ENCODE measurements at places on chromosomes 11 and 22.

- no peak for DNase-seq
Observed at GRCh38 chr11:132427611-132428010, 1057.2 kb downstream of the NTM start.

GRCh38 chr11:44725016-44725685, 1.6 kb upstream of the TSPAN18 start:
- no peak for DNase-seq

DNA sequence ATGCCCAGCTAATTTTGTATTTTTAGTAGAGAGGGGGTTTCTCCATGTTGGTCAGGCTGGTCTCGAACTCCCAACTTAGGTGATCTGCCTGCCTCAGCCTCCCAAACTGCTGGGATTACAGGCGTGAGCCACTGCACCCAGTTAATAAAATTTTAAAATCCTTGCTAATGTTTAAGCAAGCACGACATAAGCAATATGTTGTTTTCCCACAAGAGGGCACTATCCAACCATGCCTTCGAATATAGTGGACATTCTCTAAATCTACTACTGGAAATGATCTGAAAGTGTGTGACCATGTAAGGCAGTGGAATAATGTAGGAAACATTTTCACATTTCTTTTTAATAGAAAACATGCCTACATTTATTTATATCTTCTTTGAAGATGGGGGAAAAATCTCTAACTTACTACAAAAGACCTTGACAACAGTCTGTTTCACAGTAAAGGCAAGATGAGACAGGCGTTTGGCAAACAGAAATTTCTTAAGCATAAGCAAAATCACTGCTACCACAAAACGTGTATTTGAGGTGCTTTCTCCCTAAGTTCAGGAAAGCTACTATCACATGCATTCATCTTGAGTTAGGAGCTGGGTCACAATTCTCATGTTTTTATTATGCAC, 38.2 kb downstream of the PITPNB start:
- DNase-seq, result no peak

DNA sequence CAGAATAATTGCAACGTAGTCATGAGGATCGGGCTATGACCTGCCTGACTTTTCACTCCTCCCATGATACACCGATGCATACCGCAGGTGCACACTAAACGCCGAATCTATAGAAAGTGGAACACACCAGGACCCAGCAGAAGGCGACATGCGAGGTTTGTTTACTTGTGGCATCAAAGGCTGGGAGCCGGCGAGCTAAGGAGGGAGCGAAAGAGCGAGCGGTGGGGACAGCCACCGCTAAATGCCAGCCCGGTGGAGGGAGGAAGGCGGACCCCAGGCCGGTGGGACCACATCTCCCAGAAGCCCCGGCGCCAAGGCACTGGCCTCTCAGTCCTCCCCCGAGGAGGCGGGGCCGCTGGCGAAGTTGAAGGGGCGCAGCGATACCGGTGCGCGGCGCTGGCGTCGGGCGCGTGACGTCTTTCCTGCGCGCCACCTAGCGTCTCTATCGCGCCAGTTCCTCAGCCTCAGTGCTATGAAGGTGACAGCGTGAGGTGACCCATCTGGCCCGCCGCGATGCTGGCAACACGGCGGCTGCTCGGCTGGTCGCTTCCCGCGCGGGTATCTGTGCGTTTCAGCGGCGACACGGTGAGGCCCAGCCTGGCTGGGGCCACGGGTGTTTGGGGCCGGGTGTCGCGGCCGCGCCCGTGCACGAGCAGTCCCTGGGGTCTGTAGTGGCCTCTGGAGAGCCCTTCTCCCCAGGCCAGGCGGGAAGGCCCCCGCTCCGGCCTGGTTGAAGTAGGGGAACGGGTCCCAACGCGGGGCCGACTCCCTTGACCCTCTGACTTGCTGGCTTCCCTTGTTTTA, at the start of gene NDUFV1:
TSS of gene NDUFV1 (plus strand) at position 445 of the 804 bp plus-strand sequence. CDS start at position 514, 69 bp downstream.
- peak; percentile 97 for DNase-seq

DNA sequence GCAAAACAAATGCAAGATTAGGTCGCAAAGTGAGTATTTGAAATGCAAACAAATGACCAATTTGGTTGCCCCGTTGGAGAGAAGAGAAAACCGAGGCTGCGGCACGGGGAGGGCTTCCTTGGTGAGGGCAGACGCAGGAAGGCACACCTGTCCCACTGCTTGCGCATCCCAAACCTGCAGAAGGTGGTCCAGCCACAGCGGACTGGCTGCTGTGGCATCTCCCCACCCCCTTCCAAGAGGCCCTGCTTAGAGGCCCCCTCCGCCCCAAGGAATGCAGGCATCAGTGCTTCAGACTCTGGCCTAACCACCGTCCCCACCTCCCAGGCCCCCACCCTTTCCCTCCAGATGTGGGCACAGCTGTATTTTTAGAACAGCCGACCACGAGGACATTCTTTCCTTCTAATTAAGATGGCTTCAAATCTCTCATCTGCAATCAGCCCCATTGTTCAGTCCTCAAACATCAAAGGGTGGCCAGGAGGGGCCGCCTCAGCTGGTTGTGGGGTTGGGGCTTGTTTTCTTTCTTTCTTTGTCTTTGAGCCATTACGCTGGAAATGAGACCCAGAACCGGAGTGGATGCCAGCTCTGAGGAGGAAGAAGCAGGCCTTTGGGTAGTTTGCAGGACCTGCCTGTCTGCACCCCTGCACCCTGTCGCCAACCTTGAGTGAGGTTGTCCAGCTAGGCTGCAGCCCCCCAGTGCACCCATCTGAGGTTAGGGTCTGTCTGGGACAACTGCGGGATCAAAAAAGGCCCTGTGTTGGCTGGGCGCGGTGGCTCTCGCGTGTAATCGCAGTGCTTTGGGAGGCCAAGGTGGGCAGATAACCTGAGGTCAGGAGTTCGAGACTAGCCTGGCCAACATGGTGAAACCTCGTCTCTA, 9.4 kb upstream of the DERL3 start:
- no peak for DNase-seq

DNA sequence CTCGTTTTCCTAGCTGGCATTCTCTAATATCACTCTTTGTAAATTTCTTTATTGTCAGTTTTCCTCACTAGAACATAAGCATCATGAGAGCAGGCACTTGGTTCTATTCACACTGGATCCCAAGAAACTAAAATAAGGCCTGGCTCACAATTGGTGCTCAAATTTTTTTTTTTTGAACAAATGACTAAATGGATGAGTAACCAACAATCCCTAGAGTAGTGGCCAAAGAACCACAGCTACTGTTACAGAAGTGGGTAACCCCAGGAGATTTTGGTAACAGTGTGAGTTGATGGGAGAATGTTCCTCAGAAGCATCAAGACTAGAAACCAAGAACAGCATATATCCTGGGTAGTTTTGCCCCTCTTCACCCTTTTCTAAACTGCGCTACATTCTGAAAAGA, 572.6 kb downstream of the INSC start:
- no peak for DNase-seq

DNA sequence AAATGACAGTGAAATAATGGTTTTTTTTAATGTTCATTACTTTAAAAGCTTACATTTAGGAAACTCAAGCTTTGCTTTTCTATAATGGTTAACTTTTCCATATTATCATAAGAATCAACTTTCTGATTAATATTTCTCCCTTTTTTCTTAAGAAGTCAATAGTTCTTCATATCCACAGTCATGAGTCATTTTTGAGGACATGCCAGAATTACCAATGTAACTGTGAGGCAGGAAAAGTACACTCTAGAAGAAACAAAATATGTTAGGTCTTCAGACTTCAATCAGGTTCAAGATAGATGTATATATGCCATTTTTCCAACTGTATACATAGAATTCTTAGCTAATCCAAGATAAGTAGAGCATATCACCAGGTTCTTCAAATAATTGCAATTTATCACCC, 10.9 kb downstream of the MS4A6A start:
- DNase-seq, result no peak

- DNase-seq, result no peak
Observed at GRCh38 chr11:102267609-102268008, 49.7 kb upstream of the BIRC3 start.

- no peak for DNase-seq
Observed at GRCh38 chr22:39665229-39665628, 94.7 kb downstream of the CACNA1I start.

DNA sequence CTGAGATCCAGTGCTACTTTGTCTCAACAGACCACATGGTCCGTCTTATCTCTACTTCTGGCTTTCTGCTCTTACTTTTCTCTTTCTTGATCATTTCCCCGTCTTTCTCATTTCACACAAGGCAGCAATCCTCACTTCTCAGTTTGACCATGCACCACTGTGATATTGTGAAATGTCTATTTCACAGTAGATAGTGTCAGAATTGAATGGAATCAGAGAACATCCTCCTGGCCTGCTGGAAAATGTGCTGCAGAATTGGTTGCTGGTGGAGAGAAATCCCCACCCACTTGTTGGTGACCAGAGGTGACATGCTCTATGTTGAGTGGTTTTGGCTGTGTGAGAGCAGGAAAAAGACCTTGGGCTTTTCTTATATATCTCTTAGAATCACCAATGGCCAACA, 57.8 kb upstream of the RCN1 start:
- DNase-seq, result no peak

DNA sequence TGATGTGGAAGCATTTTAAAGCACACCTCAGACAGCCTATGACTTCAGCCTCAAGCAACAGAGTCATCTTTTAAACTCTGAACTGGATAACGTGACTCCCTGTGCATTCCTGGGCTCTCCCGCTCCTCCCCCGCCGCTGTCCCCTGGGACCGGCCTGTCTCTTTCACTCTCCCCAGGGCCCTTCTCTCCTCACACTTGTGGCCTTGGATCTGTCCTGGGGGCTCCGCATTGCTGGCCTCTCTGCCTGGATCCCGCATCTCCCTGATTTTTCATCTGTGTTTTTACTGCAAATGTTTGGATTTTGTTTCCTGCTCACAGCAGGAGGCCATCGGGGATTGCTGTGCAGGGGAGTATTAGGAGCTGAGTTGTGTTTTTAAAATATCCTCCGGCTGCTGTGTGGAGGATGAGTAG, 15.4 kb downstream of the C11orf24 start:
- DNase-seq, result no peak

DNA sequence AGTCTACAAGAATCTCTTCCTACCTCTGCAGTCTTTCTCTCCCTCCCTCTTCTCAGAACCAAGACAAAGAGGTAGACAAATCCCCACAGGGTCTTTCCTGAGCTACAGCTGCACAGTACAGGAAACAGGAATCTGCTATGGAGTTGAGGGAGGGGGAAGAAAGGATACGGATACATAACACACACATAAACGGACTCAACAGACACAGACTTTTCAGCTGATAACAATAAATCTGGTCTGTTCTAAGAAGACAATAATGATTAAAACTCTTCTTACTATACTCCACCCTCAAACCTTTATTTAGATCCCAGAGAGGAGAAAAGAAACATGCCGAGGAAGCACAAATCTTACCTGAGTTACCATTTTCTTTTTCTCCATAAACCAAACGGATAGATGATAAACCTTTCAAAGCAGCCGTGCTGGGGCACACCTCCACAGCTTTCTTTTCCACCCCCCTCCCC, 122.2 kb downstream of the APOL5 start:
- DNase-seq, result no peak

DNA sequence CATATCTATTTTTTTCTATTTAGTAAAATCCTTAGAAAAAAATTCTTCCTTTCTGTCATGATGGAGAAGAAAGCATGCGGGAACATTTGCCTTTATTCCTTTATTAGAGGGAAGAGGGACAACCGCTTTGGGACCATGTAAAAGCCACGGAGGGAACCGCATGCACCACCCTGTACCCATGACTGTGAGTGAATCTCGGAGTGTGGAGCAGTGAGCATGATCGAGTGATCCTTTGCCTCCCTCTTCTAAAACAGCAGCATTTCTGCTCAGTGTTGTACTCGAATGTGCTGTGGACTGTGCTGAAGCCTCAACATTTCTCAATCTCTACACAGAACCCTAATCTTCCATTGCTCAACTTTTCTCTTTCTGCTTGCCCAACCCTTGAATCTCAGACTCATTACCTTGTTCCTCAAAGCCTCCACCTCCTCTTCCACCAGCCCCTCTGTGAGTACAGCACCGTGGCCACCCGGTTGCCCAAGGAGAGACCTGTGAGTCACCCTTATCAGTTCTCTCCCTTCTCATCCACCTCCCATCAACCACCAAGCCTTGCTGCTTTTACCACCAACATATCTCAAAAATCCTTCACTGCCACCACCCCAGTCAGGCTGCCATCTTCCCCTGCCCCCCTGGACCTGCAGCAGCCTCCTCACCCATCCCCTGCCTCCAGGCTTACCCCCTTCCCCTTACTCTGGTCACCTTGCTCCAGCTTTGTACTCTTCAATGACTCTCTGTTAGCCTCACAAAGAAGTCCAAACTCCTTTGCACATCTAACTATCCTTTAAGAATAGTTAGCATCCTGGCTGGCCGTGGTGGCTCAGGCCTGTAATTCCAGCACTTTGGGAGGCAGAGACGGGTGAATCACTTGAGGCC, 103.1 kb downstream of the NAT10 start:
- DNase-seq, result no peak

GRCh38 chr11:2074266-2074825, 64.8 kb downstream of the IGF2 start:
- DNase-seq, result no peak

DNA sequence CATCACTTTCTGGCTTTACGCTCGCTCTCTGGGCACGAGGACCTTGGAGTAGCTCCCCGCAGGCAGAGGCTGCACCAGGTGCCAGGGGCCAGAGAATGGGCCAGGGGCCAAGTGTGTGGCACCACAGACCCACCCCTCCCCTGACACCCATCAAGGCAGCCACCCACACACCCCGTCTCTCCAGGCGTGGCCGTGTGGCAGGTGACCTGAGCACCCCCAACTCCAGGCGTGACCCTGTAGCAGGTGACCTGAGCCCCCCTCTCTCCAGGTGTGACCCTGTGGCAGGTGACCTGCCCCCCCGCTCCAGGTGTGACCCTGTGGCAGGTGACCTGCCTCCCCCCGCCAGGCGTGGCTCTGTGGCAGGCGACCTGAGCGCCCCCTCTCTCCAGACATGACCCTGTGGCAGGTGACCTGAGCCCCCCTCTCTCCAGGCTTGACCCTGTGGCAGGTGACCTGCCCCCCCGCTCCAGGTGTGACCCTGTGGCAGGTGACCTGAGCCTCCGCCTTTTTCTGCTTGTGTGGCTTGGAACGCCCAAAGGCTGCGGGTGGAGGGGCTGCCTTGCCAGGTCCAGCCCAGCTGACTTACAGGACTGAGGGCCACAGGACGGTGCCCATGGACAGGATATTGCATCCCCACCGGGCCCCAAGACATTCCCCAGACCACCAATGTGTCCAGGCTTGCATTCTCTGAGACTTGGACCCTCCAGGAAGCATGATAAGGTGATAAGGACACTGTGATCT, 667.2 kb downstream of the BRD1 start:
- DNase-seq, result no peak

DNA sequence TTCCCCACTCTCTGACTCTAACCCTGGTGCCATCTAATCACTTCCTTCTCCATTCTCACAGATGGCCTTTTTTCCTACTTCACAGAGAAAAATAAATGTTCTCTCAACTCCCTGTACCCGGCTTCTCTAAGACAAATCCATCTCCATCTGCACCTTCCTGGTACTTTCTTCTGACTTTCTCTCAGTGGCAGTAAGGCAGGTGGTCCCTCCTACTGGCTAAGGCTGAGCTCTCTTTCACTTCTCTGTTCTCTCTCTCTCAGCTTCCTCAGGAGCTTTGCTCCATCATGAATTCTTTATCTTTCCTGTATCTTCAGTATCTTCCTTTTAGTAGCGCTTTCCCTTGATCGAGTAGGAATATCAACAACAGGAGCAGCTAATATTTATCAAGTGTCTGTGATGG, 421.6 kb downstream of the TMEM135 start:
- DNase-seq, result no peak

GRCh38 chr11:16418428-16419097, 62.2 kb upstream of the SOX6 start:
- no peak for DNase-seq

GRCh38 chr11:94194712-94195111, 66.1 kb downstream of the PANX1 start:
- DNase-seq, result no peak

- no peak for DNase-seq
Observed at GRCh38 chr22:23824476-23825245, 14.1 kb downstream of the DERL3 start.

Measured in activated T-cell treated with anti-CD3 and anti-CD28 coated beads, Interleukin-2, amount 50 U/mL, for 24 hours (primary cell).